ENCODE measurements at places on chromosomes 12 and 14. TPM values are rescaled to one million over a fixed set of nuclear protein-coding genes. Genes with fewer than 3 reads are reported as not detected.

The ENDOU gene
- 1.9 TPM for total RNA-seq

The FOXG1 gene
- total RNA-seq = not detected

GRCh38 chr12:26557326-26557725 lies 275.7 kb downstream of the ITPR2 start:
- DNase-seq = no peak

The LUM gene
- total RNA-seq = not detected

GRCh38 chr12:119207063-119207560 lies 28.4 kb downstream of the HSPB8 start:
- DNase-seq = no peak

- no peak for DNase-seq
Measured at GRCh38 chr12:111314953-111315539, 53.8 kb downstream of the PHETA1 start.

- DNase-seq = no peak
Measured at GRCh38 chr12:48054955-48055821, 50.7 kb downstream of the SENP1 start.

DNA sequence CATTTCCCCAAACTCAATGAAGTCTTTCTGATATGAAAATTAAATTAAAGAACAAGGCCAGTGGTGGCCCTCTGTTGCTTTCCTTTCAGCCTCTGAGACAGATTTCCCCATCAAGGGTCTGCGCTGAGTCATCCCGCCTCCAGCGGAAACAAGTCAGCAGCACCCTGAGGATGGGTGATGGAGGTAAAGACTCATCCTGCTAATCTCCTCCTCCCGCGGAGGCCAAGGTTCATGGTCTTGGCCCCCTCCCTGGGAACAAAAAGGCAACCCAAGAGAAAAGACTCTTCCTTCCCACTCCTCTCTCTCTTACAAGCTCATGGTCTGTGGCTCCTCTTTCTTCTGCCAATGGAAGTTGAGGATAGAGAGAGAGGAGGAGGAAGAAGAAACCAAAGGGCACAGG lies 9.0 kb upstream of the NUMB start:
- DNase-seq = no peak

The KRT77 gene
- not detected for total RNA-seq

All from G401 (cell line).